Cerebellar nuclear complex (tissue), 1 donor: ENCODE measurements at places on chromosomes 6 and 20.

GRCh38 chr6:51814418-51814817 is 273.0 kb downstream of the PKHD1 start:
- DNase-seq: no peak

DNA sequence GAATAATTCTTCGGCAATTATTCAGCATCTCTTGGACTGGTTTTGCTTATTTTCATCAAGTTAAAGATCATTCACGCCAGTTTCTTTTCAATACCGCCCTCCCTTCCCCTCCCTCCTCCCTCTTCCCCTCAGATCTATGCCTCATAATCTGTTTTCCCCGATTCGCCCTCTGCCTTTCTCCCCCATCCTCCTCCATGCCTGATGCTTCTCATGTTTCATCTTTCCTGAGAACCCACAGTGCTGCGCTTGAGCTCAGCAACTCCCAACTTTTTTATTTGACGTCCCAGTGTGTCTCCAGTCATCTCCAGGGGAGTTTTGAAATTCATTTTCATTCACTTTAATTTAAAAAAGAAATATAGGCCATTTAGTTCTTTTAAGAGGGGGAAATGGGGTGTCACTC is 142.7 kb downstream of the PTPRT start:
- DNase-seq: no peak

GRCh38 chr6:168120390-168121302 is 41.6 kb upstream of the FRMD1 start:
- no peak for DNase-seq

- no peak for DNase-seq
Measured at GRCh38 chr20:20603339-20603990, 109.0 kb downstream of the RALGAPA2 start.

DNA sequence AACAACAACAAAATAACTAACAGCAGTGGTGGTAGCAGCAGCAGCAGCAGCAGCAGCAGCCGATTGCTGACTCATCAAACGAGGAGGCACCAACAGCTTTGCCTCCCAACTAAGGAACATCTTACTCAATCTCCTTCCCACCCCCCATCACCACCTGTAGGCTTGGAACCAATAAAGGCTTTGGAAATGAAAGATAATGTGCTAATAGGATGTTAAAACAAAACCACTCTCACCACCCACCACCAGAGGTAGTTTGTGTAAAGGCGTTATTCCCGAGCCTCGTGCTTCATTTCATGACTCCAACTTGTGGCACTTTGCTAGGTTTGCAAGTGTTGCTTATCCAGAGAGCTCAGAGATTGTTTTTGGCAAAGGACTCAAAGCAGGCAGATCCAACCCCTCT is 346.5 kb downstream of the CD83 start:
- no peak for DNase-seq

- DNase-seq: no peak
Measured at GRCh38 chr6:68976260-68976659, 341.2 kb downstream of the ADGRB3 start.

DNA sequence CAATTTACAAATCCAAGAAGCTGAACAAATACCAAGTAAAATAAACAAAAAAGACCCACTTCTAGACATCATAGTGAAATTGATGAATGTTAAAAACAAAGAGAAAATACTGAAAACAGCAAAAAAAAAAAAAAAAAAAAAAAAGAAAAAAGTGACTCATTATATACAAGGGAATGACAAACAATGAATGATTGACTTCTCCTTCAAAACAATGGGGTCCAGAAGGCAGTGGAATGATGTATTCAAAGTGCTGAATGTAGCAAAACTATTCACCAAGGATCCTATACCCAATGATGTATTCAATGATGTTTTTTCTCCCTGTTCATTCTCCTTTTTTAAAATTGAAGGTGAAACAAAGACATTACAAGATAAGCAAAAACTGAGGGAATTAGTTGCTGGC is 650.0 kb downstream of the UTRN start:
- DNase-seq: no peak

DNA sequence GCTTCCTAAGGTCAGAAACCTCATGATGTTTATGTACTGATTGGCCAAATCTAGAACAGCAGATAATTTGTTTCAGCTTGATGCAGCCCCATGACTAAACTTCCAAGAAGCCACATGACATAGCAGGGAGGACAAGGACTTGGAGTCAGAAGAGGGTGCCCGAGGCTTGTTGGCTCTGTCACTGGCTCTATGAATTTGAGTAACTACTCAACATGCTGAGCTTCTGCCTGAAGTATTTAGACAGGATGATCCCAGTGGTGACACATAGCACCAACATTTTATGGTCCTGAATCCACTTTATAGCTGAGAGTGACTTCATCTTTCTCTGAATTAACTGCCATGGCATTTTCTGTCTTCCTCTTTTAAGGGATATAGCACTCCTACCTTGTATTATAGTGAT is 13.5 kb upstream of the TBX18 start:
- no peak for DNase-seq

- no peak for DNase-seq
Measured at GRCh38 chr6:30554962-30555815, 1.1 kb downstream of the GNL1 start.

GRCh38 chr6:52994839-52995088 is 320 bp downstream of the GSTA4 start:
- no peak for DNase-seq

- DNase-seq: no peak
Measured at GRCh38 chr20:16111172-16111832, 461.9 kb downstream of the KIF16B start.

DNA sequence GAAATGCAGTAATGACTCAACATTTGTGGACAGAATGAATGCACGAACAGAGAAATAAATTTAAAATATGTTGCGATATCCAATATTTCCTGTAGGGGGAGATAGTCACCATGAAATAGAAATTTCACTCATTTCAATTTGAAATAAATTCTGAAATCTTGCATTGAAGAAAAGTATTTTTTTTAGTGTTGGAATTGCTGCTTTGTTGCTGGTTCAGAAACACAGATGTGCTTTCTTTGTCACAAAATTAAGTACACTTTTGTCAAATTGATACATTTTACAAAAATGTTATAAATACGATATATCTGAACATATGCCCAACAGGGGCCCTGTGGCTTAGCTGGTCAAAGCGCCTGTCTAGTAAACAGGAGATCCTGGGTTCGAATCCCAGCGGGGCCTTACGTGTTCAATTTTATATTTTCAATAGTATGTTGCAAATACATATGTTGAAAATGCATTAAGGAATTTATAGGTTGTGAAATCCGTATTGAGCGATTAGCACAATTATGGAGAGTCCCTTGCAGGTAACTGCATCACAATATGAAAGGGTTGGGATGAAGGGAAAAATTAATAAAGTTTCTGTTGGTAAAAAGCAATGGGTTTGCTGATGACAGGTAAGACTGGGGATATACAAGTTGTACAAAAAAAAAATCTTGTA is 85.4 kb upstream of the PRSS16 start:
- no peak for DNase-seq

DNA sequence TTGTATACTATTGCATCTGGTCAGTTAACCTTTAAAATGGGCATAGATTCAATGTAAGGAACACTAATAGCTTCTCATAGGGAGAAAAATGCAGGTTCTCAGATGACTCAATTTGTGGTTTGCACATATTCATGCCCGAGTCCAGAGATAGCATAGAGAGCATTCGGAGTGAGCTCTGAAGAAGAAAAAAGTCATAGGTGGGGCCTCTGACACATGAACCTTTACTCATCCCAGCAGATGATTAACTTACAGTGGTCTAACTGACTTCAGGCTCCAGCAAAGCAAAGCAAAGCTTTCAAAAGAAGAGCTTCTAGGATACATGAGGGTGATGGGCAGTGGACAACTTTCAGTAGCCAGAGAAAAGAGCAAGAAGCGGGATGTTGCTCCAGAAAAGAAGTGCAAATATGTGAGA is 55.3 kb upstream of the BTN3A2 start:
- no peak for DNase-seq

DNA sequence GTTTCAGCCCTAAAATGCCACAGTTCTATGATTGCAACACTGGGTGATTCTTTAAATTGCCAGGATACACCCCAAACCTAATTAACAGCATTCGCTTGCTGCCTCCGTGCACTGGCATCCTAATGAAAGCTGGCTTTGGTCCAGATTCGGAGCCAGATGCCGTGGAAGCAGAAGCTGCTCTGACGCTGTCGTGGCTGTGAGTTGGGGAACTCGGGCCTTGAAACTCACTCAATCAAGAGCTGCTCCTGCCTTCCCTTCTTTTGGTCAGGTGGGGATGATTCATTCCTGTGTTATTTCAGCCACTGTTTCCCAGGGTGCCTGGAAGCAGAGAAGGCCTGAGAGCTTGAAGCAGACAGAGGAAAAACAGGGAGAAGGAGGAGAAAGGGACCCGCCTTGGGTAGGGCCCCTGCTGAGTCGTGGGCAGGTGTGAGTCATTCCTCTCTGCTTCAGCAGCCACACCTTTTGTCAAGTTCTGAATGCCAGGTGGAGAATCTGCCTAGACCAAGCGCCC is 36.2 kb upstream of the DSP start:
- no peak for DNase-seq

GRCh38 chr6:72755752-72756151 is 133.9 kb downstream of the KCNQ5 start:
- no peak for DNase-seq

DNA sequence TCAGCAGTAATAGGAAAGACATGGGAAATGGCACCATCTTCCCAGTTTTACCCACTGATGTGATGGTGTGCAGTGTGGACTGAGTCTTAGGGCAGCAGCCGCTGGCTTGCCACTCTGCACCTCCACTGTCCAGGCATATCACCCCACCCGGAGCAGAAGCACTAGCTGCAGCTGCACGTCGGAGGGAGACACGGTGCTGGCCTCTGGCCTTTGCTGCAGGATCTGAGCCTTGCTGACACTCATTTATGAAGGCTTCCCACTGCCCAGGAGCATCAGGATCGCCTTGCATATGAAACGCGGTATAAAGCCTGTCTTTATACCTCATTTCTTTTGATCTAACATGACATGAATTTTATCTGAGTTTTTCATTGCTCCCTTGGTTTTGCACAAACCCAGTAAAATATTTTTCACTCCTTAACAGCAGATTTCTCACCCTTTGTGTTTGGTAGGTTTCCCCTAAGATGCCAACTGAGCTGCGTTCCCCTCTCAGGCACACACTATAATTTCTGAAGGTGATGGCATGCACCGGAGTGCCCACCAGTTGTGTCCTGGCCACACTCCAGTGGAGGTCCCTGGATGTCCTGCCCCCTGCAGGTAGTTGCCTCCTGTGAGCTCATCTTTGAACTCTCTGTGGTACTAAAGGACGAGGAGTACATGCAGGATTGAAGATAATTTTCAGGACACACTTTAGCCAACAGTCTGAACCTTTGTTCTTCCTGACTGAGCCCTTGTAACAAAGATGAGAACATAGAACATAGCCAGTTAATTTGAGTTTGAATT is 9.0 kb upstream of the EXOC2 start:
- DNase-seq: no peak
